ENCODE measurements at places on chromosomes 3 and 15.

GRCh38 chr15:85289677-85290365 lies 90.6 kb upstream of the AKAP13 start:
- peak; percentile 6 for DNase-seq

- DNase-seq = no peak
Observed at GRCh38 chr3:77672016-77672415, 632.1 kb downstream of the ROBO2 start.

GRCh38 chr3:71307991-71308697 lies 275.4 kb downstream of the FOXP1 start:
- DNase-seq = no peak

- DNase-seq = no peak
Observed at GRCh38 chr3:178875157-178875556, 196.5 kb downstream of the ZMAT3 start.

- DNase-seq = no peak
Observed at GRCh38 chr3:171876680-171877147, 33.6 kb downstream of the TMEM212 start.

DNA sequence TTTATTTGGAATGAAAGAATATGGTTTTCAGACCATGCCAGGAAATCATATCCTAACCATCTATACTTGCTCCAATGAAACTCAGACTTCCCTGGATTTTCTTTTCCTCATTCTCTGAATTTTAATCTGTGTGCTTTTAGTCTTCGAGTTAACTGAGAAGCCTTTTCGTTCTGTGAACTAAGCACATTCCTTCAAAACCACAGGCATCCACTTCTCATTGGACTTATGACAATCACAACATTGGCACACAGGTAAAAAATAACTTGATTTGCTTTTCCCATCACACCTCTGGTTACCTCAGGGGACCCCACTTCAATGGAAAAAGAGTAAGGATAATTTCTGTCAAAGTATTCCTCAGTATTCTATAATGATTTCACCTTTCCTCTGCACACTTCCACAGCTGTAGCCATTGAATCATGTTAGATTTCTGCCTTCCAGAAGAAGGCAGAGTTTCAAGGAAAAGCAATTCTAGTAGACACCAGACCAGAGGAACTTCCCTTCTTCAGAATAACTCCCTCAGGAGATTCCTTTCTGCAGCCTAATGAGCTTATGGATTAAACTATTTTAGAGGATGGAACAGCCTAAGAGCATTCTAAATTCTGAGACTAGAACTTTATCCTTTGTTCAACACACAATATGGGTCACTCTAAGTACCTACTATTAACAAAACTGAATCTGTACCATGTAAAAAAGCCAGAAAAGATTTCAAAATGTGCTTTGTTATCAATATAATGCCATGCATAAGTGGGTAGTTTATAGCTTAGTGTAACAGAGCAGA lies 15.9 kb downstream of the COMMD2 start:
- no peak for DNase-seq

DNA sequence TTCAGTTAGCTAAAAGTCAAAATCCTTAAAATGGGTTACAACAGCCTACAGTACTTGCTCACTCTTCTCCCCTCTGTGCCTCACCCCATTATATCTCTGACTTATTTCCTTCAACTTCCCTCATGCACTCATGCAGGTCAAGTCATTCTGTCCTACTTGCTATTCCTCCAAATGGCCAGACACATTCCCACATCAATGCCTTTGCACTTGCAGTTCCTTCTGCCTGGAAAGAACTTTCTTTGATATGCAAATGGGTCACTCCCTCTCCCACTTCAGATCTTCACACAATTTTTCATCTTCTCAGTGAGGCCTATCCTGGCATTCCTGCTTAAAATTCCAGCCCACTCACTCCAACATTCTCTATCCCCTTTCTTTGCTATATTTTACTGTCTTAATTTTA lies 547.2 kb upstream of the TGFBR2 start:
- DNase-seq = no peak

- DNase-seq = no peak
Observed at GRCh38 chr3:162879021-162879562, 1382.5 kb downstream of the OTOL1 start.

DNA sequence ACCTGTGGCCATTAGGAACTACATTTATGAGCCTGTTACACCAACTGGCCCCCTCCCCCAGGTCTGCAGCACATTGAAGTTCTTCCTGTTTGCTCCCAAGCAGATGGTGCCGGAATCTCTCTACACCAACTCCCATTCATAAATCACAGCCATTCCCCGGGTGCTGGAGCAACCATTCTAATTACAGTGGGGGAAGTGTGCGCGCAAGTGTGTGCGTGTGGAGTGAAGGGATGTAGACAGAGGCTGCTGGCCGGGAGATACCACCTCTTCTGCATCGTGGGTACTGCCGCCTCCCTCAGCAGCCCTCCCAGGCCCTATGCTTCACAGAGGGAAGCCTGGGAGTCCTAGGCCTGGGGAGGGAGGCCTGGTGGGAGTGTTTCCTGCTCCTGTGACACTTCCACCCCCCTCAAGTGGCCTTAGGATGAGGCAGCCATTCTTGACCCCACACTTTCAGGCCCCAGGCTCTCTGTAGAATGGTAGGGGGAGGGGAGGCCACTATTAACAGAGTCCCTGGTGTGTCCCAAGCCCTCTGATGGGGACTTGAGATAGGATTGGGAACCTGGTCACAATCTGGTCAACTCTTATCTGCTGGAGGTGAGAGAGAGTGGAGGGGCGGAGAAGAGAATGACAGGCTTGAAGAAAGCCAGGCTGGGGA lies 69.1 kb downstream of the MAGEF1 start:
- no peak for DNase-seq

DNA sequence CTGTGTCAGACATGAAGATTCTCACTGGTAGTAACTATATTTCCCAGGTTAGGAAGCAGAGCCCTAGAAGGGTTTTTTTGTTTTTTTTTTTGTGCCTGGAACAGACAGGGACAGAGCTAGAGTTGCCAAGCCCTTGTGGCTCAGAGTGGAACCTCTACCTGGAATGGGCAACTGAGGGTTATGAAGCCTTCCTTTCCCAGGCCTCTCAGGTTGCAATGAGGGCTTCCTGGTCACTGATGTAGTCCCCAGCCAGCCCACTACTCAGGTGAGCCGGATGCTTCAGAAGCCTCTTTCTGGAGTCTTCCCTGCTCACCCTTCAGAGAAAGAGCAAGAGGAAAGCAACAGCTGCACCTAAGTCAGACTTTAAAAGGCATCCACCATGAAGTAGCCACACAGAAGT lies 48.8 kb upstream of the MANF start:
- no peak for DNase-seq

GRCh38 chr3:162400697-162401096 lies 904.1 kb downstream of the OTOL1 start:
- DNase-seq = no peak

- no peak for DNase-seq
Observed at GRCh38 chr3:40102182-40102581, 207.3 kb upstream of the EIF1B start.

DNA sequence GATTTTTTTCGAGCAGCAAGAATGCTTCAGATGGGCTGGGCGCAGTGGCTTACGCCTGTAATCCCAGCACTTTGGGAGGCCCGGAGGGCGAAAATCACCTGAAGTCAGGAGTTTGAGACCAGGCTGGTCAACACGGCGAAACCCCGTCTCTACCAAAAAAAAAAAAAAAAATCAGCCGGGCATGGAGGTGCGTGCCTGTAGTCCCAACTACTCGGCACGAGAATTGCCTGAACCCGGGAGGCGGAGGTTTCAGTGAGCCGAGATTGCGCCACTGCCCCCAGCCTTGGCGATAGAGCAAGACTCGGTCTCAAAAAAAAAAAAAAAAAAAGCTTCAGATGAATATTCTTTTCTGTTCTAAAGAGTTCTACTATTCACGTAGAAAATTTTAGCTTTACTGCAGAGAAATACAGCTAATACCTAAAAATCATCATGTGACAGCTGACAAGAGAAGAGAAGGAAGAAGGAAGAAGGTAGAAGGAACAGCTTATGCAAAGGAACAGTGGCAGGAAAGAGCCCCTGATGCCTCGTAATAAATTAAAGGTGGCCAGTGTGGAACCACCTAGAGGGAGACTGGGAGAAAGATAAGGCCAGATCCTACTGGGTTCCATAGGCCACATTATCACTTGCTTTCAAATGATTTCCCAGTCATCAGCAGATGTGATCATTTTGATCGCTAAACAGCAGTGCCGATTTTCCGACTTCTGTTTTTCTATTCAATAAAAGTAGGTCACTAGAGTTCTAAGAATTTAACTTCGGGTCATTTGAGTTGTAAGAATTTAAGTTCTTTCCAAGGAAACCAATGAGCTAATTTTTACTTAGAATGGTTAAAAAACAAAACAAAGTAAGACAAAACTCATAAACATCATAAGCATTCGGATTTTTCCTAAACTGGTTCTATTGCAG lies 1.5 kb downstream of the CMTM6 start:
- DNase-seq = no peak

DNA sequence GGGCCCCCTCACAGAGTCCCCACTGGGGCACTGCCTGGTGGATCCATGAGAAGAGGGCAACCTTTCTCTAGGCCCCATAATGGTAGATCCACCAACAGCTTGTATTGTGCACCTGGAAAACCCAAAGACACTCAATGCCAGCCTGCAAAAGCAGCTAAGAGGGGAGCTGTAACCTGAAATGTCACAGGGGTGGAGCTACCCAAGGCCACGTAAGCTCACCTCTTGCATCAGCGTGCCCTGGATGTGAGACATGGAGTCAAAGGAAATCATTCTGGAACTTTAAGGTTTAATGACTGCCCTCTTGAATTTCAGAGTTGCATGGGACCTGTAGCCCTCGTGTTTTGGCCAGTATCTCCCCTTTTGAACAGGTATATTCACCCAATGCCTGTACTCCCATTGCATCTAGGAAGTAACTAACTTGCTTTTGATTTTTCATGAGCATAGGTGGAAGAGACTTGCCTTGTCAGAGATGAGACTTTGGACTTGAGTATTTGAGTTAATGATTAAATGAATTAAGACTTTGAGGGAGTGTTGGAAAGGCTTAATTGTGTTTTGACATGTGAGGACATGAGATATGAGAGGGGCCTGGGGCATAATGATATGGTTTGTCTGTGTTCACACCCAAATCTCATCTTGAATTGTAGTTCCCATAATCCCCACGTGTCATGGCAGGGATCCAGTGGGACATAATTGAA lies 900.9 kb upstream of the ROBO1 start:
- DNase-seq = no peak

- no peak for DNase-seq
Observed at GRCh38 chr3:141643391-141643790, 94.7 kb upstream of the RNF7 start.

- DNase-seq = no peak
Observed at GRCh38 chr15:64037966-64038365, 8.3 kb downstream of the DAPK2 start.

DNA sequence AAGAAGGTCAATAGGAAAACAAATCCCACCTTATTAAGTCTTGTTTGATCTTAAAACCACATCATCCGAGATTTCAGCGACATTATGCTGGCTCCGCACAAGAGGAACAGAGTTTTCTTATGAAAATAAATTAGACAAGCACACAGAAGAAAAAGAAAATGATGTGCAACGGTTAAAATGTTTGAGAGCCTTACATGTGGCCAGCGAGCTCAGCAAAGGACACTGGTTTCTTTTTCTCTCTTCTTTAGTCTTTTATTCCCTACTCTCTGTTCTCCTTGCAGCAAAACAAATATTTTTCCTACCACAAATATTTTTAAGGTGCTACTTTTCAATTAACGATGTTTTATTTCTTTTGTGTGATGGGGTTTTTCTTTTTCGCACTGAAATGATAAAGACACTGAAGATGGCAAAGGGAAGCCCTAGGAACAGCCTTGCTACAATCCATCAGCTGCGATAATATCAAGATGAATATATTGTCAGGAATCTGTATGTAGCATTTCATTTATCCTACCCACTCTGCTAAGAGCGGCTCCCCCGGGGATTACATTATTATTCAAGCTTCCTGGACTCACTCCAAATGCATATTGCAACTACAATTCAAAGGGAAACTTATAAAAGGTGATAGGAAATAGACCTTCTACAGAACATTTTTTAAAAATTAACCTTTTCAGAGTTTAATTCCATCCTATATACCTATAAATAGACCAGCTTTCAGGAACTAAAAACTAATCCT lies 72.9 kb downstream of the ANXA2 start:
- DNase-seq = no peak

GRCh38 chr3:110754212-110754916 lies 317.3 kb upstream of the NECTIN3 start:
- DNase-seq = no peak

DNA sequence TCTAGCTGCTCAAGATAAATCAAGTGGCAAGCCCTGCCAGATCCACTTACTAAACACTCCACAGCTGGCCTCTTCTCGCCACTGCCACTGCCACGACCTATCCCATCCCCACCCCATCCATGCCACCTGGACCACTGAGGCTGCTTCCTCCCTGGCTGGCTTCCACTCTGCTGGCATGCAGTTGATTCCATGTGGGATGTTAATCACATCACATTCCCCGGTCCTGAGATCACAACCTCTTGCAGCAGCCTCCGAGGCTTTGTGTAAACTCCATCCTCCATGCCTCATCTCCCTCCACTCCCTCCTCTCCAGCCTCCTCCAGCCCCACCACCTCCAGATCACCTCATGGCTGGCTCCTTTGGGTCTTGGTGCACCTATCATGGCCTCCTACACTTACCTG lies 7.7 kb downstream of the NCKIPSD start:
- DNase-seq = no peak

GRCh38 chr15:87767516-87767915 lies 489.0 kb downstream of the NTRK3 start:
- DNase-seq = no peak

DNA sequence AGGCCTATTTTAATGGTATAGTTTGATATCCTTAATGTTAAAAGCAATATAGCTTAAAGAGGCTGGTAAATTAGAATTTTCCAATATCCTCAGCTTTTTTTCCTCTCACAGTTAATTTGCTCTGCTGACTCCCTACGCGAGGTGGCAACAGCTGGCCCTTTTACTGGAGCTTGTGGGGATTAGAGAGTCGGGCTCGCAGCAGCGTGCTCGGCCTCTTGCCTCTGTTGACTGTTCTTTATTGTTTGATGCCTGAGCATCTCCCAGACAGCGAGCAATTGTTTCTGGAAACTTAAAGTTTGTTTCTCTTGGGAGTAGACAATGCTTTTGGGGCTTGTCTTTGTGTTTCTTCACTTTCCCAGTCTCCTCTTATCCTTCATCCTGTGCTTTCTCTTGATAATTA lies 80.8 kb downstream of the OPA1 start:
- DNase-seq = no peak

DNA sequence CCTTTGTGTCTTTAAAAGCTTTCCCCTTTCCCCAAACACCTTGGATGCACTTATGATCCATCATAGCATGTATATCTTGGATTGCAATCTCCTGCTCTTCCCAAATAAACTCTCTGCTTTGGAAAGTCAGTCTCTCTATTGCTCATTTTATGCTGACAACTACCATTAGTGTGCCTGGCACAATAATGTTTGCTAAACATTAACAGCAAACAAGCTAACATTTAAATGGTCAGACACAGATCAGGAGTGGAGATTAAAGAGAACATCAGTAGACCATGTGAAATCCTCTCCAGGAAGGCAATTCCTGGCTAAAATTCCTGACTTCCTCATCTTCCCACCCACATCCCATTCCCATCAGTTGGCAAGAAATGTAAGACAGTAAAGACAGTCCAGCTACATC lies 44.3 kb upstream of the EIF1B start:
- no peak for DNase-seq
